Activated CD4-positive, alpha-beta T cell treated with anti-CD3 and anti-CD28 coated beads, Interleukin-2, amount 50 U/mL, for 1 hour (primary cell): ENCODE measurements at places on chromosomes 7 and 10.

DNA sequence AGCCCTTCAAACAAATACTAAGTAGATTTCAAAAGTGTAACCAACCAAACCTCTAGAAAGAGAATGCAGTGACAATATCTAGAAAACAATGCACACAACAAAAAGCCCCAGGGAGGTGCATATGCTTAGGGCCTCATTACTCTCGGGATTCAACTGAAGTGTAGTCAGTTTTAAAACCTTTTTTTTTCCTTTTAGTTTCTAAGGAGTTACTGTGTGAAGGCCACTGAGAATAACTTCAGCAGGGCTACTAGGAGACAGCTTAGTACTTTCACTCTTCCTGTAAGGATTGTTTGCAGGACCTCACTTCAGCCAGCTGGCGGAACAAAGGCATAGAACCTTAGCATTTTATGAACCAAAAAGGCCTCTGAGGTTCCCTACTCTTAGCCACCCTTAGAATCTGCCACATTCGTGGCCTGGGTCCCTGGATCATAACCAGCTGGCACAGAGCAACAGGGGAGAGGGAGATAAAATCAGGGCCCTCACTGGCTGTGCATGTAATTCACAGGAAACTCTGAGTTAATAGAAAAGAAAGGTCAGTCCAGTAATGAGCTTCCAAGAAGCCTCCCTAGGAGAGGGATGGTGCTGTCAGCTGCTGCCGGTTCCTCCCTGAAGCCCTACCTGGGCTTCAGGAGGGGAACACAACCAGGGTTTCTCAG, 3.6 kb downstream of the VOPP1 start:
- DNase-seq = no peak

DNA sequence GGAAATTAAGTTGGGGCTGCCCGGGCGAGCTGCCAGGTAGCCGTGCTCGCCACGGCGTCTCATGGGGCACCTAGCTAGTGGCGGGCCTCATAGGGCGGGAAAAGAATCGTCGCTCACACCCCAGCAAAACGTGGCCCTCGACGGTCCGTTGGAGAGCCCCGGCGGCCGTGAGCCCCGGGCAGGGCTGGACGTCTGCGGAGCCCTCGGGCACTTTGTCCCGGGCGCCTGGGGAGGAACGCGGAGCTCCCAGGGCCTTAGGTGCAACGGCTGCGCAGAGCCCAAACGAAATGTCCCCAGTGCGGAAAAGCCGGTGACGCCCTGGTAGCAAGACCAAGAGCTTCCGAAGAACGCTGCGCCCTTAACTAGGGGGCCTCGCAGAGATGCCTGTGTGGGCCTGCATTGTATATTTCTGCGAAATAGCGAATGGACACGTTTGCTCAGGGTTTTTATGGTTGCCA, 866 bp upstream of the SFMBT2 start:
- DNase-seq = no peak

- no peak for DNase-seq
Measured at GRCh38 chr10:102200751-102201640, 25.1 kb upstream of the ELOVL3 start.

DNA sequence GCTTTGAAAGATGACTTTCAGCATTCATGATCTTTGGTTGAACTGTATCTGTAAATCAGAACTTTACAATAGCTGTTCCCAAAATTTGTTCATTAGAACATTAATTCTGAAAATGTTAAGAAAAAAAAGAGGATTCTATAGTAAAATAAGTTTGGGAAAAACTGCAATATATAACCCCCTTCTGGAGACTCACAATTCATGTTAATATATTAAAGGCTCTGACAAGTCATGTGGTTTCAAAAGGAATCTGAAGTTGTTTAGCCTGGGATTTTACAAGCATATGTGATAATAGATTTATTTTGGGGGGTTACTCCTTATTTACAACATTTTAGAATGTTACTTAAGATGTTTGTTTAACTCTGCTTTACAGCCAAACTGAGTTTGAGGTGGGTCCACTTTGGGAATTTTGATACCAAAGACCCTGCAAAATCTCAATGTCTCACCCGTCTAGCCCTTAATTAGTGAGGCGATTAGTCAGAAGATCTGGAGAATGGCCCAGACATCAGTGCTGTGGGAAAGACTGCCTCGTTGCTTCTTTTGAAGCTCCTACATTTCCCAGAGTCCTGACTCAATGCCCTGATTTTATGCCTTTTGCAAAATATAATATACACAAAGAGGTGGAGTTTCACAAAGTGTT, 40.0 kb downstream of the CDK1 start:
- no peak for DNase-seq

DNA sequence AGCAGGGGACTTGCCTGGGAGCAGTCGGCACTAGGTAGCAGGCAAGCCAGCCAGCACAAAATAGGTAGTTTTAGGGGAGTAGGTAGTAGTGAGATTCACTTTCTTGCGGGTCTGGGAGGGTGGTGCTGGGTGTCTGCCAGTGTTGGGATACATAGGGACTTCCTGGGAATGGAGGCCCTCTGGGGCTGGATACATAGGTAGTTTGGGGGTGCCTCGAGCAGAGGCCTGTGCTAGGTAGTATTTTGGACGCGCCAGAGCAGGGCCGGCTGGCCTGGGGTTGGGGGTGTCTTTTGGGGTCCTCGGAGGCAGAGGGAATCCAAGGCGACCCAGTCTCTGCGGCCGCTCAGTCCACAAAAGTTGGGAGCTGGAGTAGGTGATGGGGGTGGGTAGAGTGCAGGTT, 2.0 kb upstream of the HOXA3 start:
- DNase-seq = no peak

- DNase-seq = no peak
Measured at GRCh38 chr7:2667843-2668242, 20.2 kb upstream of the AMZ1 start.

- DNase-seq = no peak
Measured at GRCh38 chr7:38978491-38978890, 782 bp downstream of the POU6F2 start.

GRCh38 chr7:115693779-115694178, 336.8 kb downstream of the TFEC start:
- DNase-seq = no peak

DNA sequence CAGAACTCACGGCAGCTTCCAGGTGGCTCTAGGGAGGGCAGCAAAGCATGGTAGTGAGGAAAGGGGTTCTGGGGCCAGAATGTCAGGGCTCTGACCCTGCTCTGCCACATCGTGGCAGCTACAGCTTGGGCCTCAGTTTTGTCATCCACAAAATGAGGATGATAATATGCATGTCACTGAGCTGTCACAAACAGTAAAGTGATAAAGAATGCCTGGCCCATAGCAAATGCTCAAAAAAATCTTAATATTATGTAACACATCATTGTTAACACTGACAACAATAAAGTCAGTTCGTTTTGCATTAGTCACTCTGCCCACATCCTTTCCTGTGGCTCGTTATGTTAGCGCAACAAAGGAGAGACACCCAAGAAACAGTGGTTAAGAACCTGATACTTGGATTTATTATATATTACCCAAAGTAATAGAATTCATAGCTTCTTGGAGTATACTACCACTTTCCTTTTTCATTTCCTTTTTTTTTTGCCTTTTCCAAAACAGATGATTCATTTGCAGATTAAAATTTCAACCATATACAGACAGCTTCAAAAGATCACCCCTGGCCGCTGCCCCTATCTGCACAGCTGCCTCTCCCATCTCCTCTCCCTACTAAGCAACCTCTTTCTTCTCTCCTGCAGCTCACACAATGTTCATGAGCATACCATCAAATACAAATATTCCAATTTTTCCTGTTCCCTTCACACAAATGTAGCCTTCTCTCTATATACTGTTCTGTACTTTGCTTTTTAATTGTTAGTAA, 45.5 kb upstream of the DDC start:
- DNase-seq = peak; percentile 20

GRCh38 chr7:94043299-94043698, 39.1 kb upstream of the BET1 start:
- DNase-seq = no peak

DNA sequence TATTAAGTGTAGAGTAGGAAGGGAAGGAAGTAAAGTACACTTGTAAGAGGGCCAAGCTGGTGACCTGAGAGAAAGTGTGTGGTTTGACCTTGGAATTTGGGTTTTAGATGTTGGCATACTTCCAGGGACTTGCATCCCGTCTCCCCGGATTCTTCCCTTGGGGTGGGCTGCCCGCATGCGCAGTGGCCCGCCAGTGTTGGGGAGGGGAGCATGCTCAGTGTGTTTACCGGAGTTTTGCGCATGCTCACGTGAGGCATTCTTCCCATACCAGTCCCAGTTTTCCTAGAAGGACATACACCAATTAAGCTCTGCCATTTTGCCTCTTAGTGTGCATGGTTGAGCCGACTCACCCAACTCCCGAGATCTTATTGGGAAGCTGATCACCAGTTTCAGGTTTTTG, 9.4 kb downstream of the PDSS1 start:
- DNase-seq = no peak

- DNase-seq = no peak
Measured at GRCh38 chr10:27157150-27157549, 2.0 kb downstream of the MASTL start.

- DNase-seq = no peak
Measured at GRCh38 chr10:86699541-86699940, 31.2 kb downstream of the LDB3 start.

DNA sequence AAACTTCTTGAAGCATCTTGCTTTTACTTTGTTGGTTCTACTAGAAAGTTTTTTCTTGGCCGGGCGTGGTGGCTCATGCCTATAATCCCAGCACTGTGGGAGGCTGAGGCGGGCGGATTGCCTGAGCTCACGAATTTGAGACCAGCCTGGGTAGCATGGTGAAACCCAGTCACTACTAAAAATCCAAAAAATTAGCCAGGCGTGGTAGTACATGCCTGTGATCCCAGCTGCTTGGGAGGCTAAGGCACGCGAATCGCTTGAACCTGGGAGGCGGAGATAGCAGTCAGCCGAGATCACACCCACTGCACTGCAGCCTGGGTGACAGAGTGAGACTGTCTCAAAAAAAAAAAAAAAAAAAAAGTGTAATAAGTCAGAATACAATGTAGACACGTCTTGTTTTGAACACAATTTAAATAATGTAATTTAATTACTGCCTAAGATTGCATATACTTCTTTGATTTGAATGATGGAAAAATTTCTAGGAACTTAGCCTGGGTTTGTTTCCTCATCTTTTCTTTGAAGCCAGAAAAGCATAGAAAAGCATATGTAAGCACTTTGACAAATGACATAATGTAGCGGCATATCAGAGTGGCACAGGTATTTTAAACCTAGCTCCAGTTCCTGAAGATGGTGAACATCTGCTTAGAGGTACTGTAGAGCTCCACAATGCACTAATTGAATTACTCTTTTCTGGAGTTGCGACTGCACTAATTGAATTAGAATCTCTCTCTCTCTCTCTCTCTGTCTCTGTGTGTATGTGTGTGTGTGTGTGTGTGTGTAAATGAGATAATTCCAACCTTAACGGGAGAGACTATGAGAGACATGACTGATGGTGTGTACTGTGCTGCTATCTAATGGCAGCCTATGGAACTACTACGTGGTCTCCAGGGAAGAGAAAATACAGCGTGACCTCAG, 87.8 kb downstream of the BTRC start:
- DNase-seq = no peak
